ENCODE measurements at places on chromosomes 7 and 10. TPM values are rescaled to one million over a fixed set of nuclear protein-coding genes. Genes with fewer than 3 reads are reported as not detected.

Gene CFAP70
- 0.94 TPM for total RNA-seq

Gene PODXL
- total RNA-seq: 2.6 TPM

Gene PPP1R17
- not detected for total RNA-seq

Gene CALHM1
- total RNA-seq: not detected

Gene FZD1
- 31.7 TPM for total RNA-seq

Gene SDK1
- total RNA-seq: under 0.01 TPM

Gene LAMB1
- 535 TPM for total RNA-seq

Gene TMEM120A
- total RNA-seq: 95.0 TPM

Gene CCDC7
- 8.7 TPM for total RNA-seq

Gene LIPM
- not detected for total RNA-seq

Gene ADAMTS14
- total RNA-seq: 1.5 TPM

Gene LIPN
- total RNA-seq: not detected

Gene PSD
- 4.8 TPM for total RNA-seq

Gene RBAK
- total RNA-seq: 2.9 TPM

Gene SUN3
- not detected for total RNA-seq

Gene KMT2E
- 73.6 TPM for total RNA-seq

Gene NCF1
- total RNA-seq: not detected

Gene CRCP
- 37.6 TPM for total RNA-seq

Gene VTI1A
- total RNA-seq: 19.9 TPM

Gene MMP21
- total RNA-seq: 0.30 TPM

Gene BRI3
- 87.8 TPM for total RNA-seq

Gene FFAR4
- total RNA-seq: not detected

Gene UCMA
- not detected for total RNA-seq

Gene EBLN1
- not detected for total RNA-seq

Gene MYOZ1
- total RNA-seq: not detected

Gene ASIC3
- total RNA-seq: not detected

Gene PLEKHS1
- not detected for total RNA-seq

Gene CALHM3
- total RNA-seq: not detected

Gene AQP1
- total RNA-seq: 22.2 TPM

Gene PTPN20
- 0.47 TPM for total RNA-seq

Gene RPEL1
- total RNA-seq: 0.12 TPM

Gene TDRD1
- 7.7 TPM for total RNA-seq

Gene CALML3
- not detected for total RNA-seq

Gene NPY4R2
- 0.12 TPM for total RNA-seq

Gene SYT15
- total RNA-seq: 0.59 TPM

Gene RASA4B
- total RNA-seq: 2.0 TPM

Gene BBIP1
- total RNA-seq: 6.1 TPM

Gene CAMK2B
- total RNA-seq: 0.59 TPM

Gene CDHR1
- not detected for total RNA-seq

Gene MYL7
- 0.82 TPM for total RNA-seq

Gene HOXA9
- total RNA-seq: not detected

Gene SPACDR
- 0.70 TPM for total RNA-seq

Gene PNLIPRP3
- not detected for total RNA-seq

Gene GPR141
- total RNA-seq: 0.70 TPM

Gene PRKG1
- 76.2 TPM for total RNA-seq

Gene GIMAP1
- total RNA-seq: not detected

Gene PHYH
- total RNA-seq: 16.7 TPM

Gene SKAP2
- total RNA-seq: 1.7 TPM

Gene IDI2
- total RNA-seq: not detected

Gene AKR1C3
- total RNA-seq: 308 TPM

Gene GLI3
- total RNA-seq: 2.2 TPM

Gene CTTNBP2
- 0.12 TPM for total RNA-seq

Gene NFE2L3
- total RNA-seq: 0.12 TPM

All from smooth muscle cell of the coronary artery (primary cell).